Testis (tissue), 5 donors: ENCODE measurements at places on chromosomes 1 and 21. TPM values are rescaled to one million over a fixed set of nuclear protein-coding genes. Genes with fewer than 3 reads are reported as not detected.
A peak's percentile ranks its signal among the peaks of the same experiment; 100 is the strongest.

The UBXN10 gene
- 43.7 TPM for polyA plus RNA-seq

The CHAF1B gene
- 6.5 TPM for polyA plus RNA-seq

DNA sequence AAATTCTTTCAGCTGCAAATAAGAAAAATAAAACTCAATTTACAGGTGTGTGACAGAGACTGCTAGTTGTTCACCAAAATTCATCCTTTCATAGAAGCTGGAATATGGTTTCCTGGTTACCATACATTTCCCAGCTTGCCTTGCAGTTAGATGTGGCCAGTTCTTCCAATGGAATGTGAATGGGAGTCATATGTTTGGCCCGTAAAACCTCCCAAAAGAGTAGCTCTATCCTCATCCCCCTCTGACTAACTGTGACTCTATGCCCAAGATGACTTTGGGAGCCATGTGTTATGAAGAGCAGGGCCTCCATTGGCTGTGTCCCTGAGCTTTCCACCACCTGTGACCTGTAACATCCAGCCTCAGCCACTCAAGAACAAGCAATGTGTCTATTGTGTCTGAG lies 90.6 kb upstream of the NGF start:
- H3K27me3 ChIP-seq = no peaks in the 10 kb centered on the region
- H3K27ac ChIP-seq = no peak overlapping the region
- no peak for DNase-seq
- H3K4me3 ChIP-seq = no peak overlapping the region
- no peaks in the 10 kb centered on the region for H3K36me3 ChIP-seq

GRCh38 chr1:70807088-70807664 lies 240.4 kb downstream of the PTGER3 start:
- no peaks in the 10 kb centered on the region for H3K27me3 ChIP-seq
- no peaks in the 10 kb centered on the region for H3K4me1 ChIP-seq
- H3K36me3 ChIP-seq = no peaks in the 10 kb centered on the region
- no peak overlapping the region for H3K4me3 ChIP-seq

The SLFNL1 gene
- 85.4 TPM for polyA plus RNA-seq

- no peak overlapping the region for H3K4me3 ChIP-seq
- no peaks in the 10 kb centered on the region for H3K27me3 ChIP-seq
- no peak overlapping the region for H3K27ac ChIP-seq
Measured at GRCh38 chr1:162550925-162551324, 10.6 kb upstream of the UAP1 start.

- H3K4me3 ChIP-seq = no peak overlapping the region
- H3K36me3 ChIP-seq = no peaks in the 10 kb centered on the region
- H3K27ac ChIP-seq = no peak overlapping the region
- peaks cover 15% of the 10 kb centered on the region for H3K4me1 ChIP-seq
- H3K27me3 ChIP-seq = no peaks in the 10 kb centered on the region
Measured at GRCh38 chr1:44636083-44636687, 38.1 kb downstream of the TMEM53 start.

DNA sequence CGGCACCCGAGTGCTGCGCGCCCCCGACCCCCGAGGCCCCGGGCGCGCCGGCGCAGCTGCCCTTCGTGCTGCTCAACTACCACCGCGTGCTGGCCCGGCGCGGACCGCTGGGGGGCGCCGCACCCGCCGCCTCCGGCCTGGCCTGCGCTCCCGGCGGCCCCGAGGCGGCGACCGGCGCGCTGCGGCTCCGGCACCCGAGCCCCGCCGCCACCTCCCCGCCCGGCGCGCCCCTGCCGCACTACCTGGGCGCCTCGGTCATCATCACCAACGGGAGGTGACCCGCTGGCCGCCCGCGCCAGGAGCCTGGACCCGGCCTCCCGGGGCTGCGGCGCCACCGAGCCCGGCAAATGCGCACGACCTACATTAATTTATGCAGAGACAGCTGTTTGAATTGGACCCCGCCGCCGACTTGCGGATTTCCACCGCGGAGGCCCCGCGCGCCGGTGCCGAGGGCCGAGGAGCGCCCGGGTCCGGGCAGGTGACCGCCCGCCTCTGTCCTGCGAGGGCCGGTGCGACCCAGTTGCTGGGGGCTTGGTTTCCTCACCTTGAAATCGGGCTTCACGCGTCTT lies 49.0 kb downstream of the SIM2 start:
- no peaks in the 10 kb centered on the region for H3K36me3 ChIP-seq
- peak; percentile 73 for DNase-seq
- H3K27me3 ChIP-seq = no peaks in the 10 kb centered on the region
- H3K4me1 ChIP-seq = peaks cover 4% of the 10 kb centered on the region
- H3K4me3 ChIP-seq = peak overlapping the region; percentile 61

The IFI44L gene
- 5.3 TPM for polyA plus RNA-seq
